ENCODE measurements at places on chromosomes 7 and 10.

GRCh38 chr7:55723621-55723941 lies 139.0 kb downstream of the SEPTIN14 start:
- no peak for DNase-seq

- DNase-seq, result no peak
Measured at GRCh38 chr10:7487528-7487927, 76.7 kb upstream of the SFMBT2 start.

DNA sequence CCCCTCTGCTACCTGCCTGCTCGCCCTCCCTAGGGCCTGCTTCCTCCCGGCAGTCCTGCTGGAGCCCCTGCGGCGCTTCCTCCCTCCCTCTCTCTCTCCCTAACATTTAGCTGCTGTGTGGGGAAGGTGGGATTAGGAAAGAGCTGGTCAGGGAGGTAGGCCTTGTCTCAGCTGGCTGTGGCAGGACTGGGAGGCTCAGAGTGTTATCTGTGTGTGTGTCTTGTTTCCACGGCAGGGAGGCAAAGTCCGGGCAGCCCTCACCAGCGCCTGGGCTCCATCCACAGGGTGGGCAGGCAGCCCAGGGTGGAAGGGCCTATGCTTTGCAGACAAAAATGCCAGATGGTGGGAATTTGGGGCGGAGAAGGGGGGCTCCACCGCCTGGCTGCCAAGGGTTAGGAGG lies 105.7 kb downstream of the RPS24 start:
- no peak for DNase-seq

- no peak for DNase-seq
Measured at GRCh38 chr7:139731802-139732470, 45.9 kb downstream of the HIPK2 start.

GRCh38 chr7:68432585-68432984 lies 1165.7 kb upstream of the AUTS2 start:
- DNase-seq, result no peak

- DNase-seq, result no peak
Measured at GRCh38 chr7:37942934-37943610, 22.6 kb downstream of the EPDR1 start.

- DNase-seq, result no peak
Measured at GRCh38 chr10:102643336-102644065, 778 bp upstream of the TRIM8 start.

DNA sequence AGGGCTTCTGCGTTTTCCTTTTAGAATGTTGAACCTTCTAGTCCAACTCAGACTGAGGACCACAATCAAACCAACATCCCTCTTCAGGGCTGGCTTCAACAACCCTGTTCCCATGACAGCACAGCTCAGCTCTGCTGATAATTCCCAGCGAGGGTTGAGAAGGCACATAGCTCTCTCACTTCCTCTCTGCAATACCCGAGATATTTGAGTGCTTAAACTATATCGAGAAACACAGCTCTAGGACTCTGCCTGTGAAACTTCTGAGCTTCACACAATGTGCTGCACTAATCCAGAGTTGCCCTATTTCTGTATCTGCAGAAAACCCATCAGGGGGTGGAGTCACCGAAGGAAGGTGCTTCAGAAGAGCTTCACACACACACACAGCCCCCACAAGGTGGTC lies 1.6 kb upstream of the ADARB2 start:
- no peak for DNase-seq

- no peak for DNase-seq
Measured at GRCh38 chr7:94061326-94061725, 57.2 kb upstream of the BET1 start.

DNA sequence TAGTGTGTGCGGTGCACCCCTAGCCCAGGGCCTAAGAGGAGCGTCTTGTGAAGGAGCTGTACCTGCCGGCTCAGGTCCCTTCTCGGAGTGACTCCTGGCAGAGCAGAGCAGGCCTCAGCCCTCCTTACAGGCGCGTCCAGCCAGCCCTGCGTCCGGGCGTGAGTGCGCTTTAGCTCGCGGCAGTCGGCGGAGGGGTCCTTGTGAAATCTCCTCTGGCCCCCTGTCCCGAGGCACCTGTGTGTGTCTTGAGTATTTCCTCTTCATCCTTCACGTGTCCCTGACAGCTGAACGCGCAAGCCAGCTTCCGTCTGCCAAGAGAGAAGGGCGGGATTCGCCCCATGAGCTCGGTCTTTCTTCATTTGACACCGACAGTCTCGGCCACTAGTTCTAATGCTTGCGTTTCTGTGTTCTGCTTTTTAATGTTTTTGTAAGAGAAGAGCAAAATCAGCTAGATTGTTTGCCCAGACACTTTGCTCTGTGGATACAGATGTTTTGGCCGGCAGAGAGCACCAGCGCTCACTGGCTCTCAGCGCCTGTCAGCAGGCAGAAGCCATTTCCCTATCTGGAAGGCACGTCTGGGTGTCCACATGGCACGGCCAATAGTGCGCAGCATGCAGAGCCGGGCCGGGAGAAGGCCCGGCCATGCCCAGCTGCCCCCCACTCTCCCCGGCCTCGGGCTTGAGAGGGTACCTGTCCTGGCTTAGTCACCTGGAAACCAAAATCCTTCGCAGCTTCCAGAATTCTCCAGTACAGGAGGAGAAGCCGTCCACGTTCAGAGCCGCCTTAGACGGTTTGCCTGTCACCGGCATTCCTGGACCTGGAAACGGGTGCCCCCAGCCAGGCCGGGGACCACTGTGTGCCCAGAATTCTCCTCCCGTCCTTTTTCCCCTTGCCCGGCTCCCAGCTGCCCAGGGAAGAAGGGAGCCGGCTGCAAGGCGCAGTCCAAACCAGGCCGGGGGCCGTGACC lies 7.0 kb downstream of the GET4 start:
- DNase-seq, result no peak

- no peak for DNase-seq
Measured at GRCh38 chr10:69070951-69071350, 17.0 kb upstream of the SRGN start.

- peak; percentile 45 for DNase-seq
Measured at GRCh38 chr10:69957886-69958555, 94.6 kb upstream of the MACROH2A2 start.

DNA sequence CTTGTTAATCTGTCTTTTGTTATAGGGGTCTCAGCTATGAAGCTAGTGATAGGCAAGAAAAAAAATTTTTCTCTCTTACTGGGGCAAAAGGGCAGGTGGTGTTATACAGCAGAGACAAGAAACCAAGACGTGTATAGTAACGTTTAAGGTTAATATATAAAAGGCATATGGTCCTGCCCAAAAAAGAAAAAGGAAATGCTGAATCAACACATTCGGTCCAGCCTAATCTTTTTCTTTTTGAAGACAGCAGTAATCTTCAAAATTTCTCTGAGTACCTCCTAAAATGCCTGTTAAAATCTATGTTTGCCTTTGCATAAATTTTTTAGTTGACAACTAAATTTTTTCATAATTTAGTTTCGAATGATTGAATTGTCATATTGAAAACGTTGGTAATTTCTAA lies 54.5 kb downstream of the P4HA1 start:
- no peak for DNase-seq

DNA sequence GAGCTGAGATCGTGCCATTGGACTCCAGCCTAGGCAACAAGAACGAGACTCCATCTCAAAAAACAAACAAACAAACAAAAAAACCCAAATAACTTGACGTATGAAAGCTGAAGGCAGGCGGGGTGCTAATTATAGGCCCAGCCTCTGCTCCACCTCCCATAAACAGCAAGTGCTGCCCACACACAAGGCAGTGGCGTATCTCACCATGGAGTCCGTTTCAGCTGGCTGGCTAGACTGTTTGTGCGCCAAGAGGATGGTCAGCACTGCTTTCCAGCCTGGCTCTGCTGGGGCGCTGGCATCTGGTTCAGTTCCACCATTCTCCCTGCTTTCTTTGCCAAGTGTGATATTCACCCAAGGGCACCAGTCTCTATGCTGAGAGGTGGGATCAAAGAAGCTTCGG lies 29.1 kb downstream of the ZC3HC1 start:
- no peak for DNase-seq

GRCh38 chr7:144546782-144547181 lies 143.3 kb upstream of the NOBOX start:
- DNase-seq, result no peak

DNA sequence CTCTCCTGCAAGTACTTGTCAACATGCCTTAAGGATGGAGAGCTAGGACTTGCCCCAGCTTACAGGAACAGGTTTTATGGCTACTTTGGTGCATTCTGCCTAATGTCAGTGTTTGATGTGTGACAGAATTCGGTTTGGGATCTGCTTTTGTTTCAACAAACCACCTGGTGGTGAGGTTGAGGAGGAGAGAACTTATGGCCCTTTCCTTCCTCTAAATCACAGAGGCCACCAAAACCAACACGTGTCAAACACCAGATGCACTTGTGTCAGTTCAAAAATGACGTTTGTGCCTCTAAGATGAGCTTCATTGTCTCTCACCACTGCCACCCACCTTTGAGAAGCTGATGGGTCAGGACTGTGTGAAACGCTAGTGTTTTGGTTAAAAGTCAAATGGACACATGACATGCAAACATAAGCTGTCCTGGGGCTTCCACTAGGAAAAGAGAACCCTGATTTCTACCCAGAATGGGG lies 83.9 kb downstream of the OSBPL3 start:
- no peak for DNase-seq

- no peak for DNase-seq
Measured at GRCh38 chr7:51587604-51588003, 271.0 kb upstream of the COBL start.

DNA sequence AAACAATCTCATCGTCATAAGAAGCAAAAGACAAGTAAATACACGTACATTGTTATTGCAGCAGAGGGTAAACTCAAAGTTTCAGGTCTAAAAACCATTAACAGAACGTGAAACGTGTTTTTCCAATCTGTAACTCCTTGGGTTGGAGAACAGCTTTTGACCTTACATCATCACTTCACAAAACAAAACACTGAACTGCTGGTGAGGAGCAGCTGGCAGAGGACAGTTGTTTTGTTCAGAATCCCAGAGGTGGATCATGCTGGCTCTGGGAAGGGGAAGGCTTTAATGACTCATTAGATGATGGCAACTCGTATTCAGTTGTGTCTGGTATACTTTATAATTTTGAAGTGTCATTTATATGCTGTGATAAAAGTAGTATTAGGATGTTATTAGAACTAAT lies 923.0 kb upstream of the CELF2 start:
- DNase-seq, result no peak

GRCh38 chr7:139596626-139597025 lies 73.1 kb downstream of the CLEC2L start:
- DNase-seq, result no peak

GRCh38 chr7:150721970-150722373 lies 5.6 kb downstream of the GIMAP1 start:
- no peak for DNase-seq

- DNase-seq, result no peak
Measured at GRCh38 chr10:103784723-103785418, 70.5 kb downstream of the SH3PXD2A start.

- DNase-seq, result no peak
Measured at GRCh38 chr10:35318551-35318950, 17.8 kb upstream of the CCNY start.

DNA sequence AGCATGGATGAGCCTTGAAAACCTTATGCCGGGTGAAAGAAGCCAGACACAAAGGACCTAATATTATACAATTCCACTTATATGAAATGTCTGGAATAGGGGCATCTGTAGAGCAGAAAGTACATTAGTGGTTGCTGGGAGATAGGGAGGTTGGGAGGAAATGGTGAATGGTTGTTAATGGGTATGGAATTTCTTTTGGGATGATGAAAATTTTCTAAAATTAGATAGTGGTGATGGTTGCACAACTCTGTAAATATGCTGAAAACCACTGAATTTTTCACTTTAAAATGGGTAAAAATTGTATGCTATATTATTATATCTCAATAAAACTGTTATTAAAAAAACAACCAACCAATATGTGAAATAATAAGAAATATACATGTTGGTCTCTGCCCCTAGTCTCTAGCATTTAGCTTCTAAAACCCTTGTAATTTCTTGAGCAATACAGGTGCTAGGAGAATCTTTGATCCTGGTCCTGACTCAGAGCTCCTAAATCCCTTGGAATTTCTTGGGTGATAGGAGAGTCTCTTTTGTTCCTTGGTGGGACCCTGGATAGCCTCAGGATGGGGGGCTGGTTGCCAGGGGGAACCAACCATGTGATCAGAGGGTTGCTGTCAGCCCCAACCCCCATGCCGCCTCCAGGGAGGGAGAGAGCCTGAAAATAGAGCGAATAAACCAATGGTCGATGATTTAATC lies 64.0 kb downstream of the TACR2 start:
- no peak for DNase-seq

DNA sequence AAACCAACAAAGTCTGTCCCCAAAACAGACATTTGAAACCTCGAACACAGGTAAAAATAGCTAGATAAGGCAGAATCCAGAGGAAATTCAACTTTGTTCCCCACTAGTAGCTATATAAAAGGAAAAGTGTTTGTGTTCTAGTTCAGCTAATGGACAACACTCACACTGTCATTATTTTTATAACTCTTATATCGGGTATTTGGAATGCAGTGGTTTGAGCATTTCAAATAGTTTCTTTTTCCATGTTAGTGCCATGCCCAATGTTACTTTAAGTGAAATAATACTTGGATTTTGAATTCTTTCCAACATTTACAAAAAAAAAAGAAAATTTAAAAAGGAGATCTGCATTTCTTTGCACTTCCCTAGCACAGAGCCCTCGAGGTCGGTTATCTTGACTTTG lies 213.6 kb downstream of the DOCK4 start:
- DNase-seq, result no peak

GRCh38 chr10:75028748-75029147 lies 82.7 kb upstream of the SAMD8 start:
- DNase-seq, result no peak

DNA sequence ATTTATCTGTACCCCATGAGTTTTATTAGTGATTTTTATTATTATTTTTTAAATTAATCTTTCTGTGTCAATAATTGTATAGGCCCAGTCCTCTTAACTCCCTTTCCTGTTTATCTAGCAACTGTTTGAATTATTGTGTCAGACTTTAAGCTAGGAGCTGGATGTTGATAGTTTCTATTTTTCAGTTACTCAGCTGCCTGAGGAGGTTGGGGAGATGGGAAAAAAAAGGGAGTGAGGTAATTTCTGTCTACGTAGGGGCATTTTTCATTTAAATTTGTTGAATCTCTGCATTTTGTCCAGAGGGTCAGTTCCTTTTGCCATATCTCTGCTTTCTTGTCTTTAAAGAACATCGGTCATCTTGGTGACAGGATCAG lies 5.0 kb upstream of the ZNF518A start:
- DNase-seq, result no peak

- no peak for DNase-seq
Measured at GRCh38 chr7:1220977-1221745, 11.5 kb upstream of the UNCX start.

DNA sequence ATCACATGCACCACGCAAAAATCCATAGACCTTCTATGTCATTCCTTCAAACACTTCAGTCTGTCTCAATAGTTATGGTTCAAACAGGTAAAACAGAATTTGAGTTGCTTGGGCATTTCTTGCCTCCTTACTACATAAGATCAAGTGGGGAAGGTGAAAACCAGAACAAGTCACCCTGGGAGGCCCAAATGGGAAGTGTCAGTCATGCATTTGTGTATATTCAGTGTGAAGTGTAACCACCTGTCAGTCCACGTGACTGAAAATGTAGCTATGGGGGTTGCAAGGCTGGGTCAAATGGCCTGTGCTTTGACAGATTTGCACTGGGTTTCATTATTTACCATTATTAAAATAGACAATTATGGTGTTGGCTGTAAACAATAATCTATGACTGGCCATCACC lies 176.6 kb upstream of the VIPR2 start:
- DNase-seq, result no peak

- no peak for DNase-seq
Measured at GRCh38 chr7:143367972-143368371, 5.5 kb upstream of the FAM131B start.

Data from GM12892 (cell line).